ENCODE measurements at places on chromosomes 11 and 22. TPM values are rescaled to one million over a fixed set of nuclear protein-coding genes. Genes with fewer than 3 reads are reported as not detected.

DNA sequence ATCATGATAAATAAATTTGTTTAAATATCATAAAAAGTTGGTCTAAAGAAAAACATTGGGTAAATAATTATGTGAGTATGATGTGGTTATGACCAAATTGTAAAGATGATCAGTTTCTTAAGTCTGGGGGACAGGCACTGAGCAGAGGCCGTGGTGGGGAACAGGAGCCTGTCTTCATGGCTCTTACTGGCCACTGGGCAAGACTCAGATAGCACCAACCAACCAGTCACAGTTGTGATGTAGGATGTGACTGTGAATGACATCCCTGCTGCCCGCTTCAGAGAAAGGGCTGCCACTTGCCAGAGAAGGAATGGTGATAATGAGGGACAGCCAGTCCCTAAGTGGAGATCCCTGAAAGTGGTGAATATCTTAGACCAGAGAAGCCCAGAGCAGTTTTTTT is 7.0 kb downstream of the PTPRJ start:
- no peak for DNase-seq
- H3K36me3 ChIP-seq, result peaks cover 8% of the 10 kb centered on the region
- peaks cover 70% of the 10 kb centered on the region for H3K4me1 ChIP-seq
- no peak overlapping the region for H3K4me3 ChIP-seq

DNA sequence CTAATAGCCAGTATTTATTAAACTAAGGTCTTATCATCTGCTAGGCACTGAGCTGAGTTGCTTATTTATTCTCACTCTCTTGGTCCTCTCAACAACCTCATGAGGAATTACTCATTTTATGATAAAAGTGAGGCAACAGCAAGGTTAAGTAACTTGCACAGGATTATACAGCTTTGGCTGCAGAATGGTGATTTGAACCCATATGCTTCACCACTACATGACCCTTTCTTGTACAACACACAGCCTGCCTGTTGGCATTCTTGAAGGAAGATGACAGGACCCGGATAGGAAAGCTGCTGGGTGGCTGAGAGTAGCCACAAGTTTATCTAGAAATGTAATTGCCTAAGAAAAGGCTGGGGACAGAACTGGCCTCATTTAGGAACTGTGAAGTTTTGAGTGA is 5.3 kb upstream of the PARVA start:
- peaks cover 2% of the 10 kb centered on the region for H3K36me3 ChIP-seq
- H3K4me3 ChIP-seq, result no peak overlapping the region
- H3K27ac ChIP-seq, result no peak overlapping the region
- peaks cover 13% of the 10 kb centered on the region for H3K27me3 ChIP-seq
- H3K4me1 ChIP-seq, result peaks cover 6% of the 10 kb centered on the region

- no peak overlapping the region for H3K27ac ChIP-seq
- H3K4me1 ChIP-seq, result peaks cover 94% of the 10 kb centered on the region
- no peaks in the 10 kb centered on the region for H3K27me3 ChIP-seq
- no peaks in the 10 kb centered on the region for H3K36me3 ChIP-seq
- no peak overlapping the region for H3K4me3 ChIP-seq
These were observed 109.2 kb downstream of the ZBTB16 start for GRCh38 chr11:114168691-114169090.

DNA sequence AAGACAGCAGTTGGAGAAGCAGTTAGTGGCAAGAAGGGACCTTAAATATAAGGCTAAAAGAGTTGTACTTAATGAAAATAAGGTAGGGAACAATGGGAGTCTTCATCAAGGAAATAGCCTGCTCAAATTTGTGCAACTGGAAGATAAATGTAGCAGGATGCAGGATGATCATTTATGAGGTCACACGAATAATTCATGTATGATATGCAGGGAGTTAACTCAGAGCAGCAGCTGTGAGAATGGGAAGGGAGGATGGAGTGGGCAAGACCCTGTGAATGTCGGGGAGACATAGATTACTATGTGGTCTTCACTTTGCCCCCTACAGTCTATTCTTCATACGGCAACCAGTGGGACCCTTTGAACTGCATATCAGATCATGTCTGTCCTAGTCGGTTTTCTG is 25.2 kb upstream of the BMAL1 start:
- H3K4me1 ChIP-seq, result no peaks in the 10 kb centered on the region
- no peak overlapping the region for H3K4me3 ChIP-seq
- no peaks in the 10 kb centered on the region for H3K36me3 ChIP-seq
- no peak overlapping the region for H3K27ac ChIP-seq
- DNase-seq, result no peak

IGSF9B gene
- total RNA-seq, result 79.0 TPM

Measured in activated CD4-positive, alpha-beta T cell treated with anti-CD3 and anti-CD28 coated beads for 36 hours (primary cell).